Cerebellar cortex (tissue), 1 donor: ENCODE measurements at places on chromosomes 16 and 17.

GRCh38 chr17:31431852-31432658 is 40.6 kb downstream of the RAB11FIP4 start:
- no peak for DNase-seq

DNA sequence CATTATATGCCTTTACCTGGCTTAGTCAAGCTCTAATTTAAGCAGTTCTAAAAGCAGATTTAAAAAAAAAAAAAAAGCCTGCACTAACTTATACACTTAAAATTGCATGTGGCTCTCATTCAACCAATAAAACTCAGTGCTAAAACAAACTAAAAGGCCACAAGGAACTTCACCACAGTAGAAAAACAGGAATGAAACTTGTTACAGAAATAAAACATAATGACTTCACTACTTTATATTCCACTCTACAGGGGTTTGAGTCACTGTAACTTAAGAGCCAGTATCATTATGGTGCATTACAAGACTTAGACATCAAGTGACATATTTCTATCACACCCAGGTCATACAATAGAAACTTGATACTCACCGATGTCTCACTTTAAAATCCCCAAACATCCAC is 11.1 kb downstream of the CA10 start:
- no peak for DNase-seq

DNA sequence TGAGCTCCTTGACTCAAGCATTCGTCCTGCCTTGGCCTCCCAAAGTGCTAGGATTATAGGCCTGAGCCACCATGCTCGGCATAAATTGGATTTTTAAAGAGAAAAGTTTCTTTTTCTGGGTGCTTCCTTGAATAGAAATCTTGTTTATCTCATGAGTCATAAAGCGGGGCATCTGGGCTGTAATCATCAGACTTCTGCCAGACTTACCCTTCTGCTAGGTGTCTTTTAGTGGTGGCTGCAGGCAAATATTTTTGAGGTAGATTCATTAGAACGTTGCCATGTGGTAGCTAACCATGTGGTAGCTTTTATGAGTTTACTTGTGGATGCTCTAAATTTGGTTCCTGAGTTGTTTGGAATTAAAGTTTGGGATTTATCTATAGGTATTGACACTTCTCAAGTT is 13.4 kb downstream of the PGS1 start:
- DNase-seq = no peak

GRCh38 chr17:82492643-82493225 is 26.8 kb upstream of the FOXK2 start:
- no peak for DNase-seq

DNA sequence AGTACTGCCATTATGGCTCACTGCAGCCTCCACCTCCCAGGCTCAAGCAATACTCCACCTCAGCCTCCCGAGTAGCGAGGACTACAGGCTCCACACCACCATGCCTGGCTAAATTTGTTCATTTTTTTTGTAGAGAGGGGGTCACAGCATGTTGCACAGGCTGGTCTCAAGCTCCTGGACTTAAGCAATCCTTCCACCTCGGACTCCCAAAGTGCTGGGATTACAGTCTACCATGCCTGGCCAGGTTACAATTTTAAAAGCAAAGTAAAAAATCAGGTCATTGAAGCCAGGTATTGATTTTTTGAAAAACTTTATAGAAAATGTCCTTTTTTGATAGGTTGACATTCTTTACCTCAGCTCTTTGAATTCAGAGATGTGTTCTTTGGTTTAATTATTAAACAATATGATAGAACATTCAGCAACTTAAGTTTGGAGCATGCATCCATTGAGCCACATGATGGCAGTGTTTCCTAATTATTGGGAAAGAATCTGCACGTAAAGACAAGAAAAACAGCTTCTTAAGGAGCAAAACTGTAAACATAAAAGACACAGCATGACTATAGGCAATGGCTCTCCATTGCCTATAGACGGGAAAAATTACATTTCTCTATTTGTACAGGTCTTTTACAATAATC is 1.7 kb upstream of the SLC16A11 start:
- peak; percentile 93 for DNase-seq

DNA sequence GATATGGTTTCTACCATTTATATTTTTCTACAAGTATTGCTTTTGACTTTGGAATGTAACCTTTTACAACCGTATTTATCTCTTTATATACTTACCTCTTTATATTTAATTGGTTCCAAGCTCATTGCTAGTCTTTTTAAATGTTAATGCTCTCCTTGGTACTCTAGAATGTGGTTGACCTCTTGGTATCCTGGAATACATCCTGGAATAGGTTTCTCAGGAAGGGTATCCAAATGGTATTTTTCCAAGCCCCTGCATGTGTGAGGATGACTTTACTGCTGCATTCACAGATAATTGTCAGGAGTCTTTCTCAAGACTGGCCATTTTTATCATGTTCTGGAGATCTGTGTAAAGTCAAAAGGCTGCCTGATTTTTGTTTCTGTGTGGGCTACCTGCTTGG is 30.2 kb downstream of the DNAH17 start:
- no peak for DNase-seq
